Endodermal cell (in vitro differentiated cells): ENCODE measurements at places on chromosomes 7 and 10. TPM values are rescaled to one million over a fixed set of nuclear protein-coding genes. Genes with fewer than 3 reads are reported as not detected.

GRCh38 chr7:513521-514166, 6.0 kb downstream of the PDGFA start:
- DNase-seq: no peak
- H3K4me1 ChIP-seq: no peaks in the 10 kb centered on the region
- H3K36me3 ChIP-seq: no peaks in the 10 kb centered on the region

GRCh38 chr7:155979994-155980393, 167.7 kb upstream of the SHH start:
- no peaks in the 10 kb centered on the region for H3K4me1 ChIP-seq
- no peaks in the 10 kb centered on the region for H3K27me3 ChIP-seq
- no peaks in the 10 kb centered on the region for H3K36me3 ChIP-seq
- no peak overlapping the region for H3K4me3 ChIP-seq

PRPS1L1 gene
- total RNA-seq: not detected in 3 replicates

SPDYE2 gene
- not detected in 2 replicates for total RNA-seq

BMPER gene
- 46.3 and 72.2 TPM in 2 replicates for total RNA-seq

- no peak overlapping the region for H3K4me3 ChIP-seq
- H3K36me3 ChIP-seq: no peaks in the 10 kb centered on the region
- no peak overlapping the region for H3K27ac ChIP-seq
- DNase-seq: no peak
- H3K27me3 ChIP-seq: no peaks in the 10 kb centered on the region
- no peaks in the 10 kb centered on the region for H3K4me1 ChIP-seq
Observed at GRCh38 chr10:27826369-27826768, 80.8 kb upstream of the MKX start.
